ENCODE measurements at places on chromosomes 5 and 9.
A peak's percentile ranks its signal among the peaks of the same experiment; 100 is the strongest.

DNA sequence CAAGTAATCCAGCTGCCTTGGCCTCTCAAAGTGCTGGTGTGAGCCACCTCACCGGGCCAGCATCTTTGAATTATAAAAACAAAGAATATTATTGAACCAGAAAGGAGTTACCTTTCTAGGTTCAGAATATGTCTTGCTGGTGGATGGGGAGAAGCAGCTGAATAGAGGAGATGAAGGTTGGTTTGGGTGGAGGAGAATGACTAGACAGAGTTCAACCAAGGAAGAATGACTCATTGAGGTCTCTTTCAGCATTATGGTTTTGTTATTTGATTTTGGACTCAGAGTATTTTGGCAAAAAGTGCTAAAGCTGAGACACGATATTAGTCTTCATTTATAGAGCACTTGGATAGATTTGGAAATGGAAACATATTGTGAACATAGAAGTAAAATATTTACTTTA is 75.2 kb upstream of the MPDZ start:
- peak; percentile 11 for DNase-seq

- DNase-seq = no peak
Observed at GRCh38 chr5:162217037-162217436, 149.5 kb downstream of the GABRG2 start.

GRCh38 chr9:116626762-116627161 is 60.3 kb upstream of the TRIM32 start:
- DNase-seq = no peak

GRCh38 chr5:139050432-139050831 is 147.7 kb downstream of the SIL1 start:
- no peak for DNase-seq

DNA sequence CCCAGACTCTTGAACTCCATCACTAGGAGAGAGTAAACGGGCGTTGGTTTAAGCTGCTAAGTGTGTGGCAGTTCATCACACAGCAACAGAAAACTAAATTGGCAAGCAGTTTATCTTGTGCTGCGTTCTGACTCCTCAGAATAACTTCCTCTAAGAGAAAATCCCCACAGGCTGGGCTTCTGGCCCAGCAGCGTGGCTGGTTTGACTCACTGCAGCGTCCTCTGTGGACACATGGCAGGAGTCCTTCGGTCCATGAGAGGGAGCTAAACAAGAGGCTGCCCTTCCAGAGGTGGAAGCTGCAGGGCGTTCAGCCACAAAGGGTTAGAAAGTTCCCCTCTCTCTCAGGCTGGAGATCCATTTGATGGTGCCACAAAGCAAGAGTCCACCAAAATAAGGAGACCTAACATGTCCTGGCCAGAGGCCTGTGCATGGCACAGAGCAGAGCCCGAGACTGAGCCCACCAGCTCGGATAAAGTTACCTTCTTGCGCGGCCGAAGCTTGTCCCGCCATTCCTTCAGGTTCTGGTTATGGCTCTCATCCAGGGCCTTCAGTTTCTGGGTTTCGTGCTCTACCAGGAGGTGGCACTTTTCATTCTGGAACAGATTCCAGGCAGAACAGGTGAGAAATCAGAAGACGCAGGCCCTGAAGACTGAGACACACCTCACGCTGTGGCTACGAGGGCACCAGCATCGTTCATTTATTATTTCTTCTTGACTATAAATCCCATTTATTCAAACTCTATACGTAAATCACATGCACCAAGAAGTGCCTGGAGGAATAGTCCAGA is 46.2 kb upstream of the FBXW11 start:
- DNase-seq = peak; percentile 65

DNA sequence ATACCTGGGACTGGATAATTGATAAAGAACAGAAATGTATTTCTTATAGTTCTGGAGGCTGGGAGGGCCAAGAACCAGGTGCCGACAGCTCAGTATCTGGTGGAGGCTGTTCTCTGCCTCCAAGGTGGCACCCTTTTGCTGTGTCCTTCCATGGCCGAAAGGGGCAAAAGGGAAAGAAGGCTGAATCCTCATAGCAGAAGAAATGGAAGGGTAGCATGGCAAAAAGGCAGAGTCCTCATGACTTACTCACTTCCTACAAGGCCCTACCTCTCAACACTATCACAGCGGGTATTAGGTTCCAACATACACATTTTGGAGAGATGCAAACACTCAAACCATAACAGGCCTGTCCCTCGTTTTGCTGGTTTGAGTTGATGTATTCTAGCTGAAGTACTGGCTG is 25.1 kb upstream of the MED10 start:
- no peak for DNase-seq

- DNase-seq = no peak
Observed at GRCh38 chr9:20331095-20331685, 291.1 kb downstream of the MLLT3 start.

- no peak for DNase-seq
Observed at GRCh38 chr5:72817671-72818266, 1.3 kb downstream of the TNPO1 start.

GRCh38 chr9:23220171-23220570 is 605.9 kb downstream of the ELAVL2 start:
- DNase-seq = no peak

GRCh38 chr9:83749706-83750105 is 41.9 kb upstream of the UBQLN1 start:
- DNase-seq = no peak

DNA sequence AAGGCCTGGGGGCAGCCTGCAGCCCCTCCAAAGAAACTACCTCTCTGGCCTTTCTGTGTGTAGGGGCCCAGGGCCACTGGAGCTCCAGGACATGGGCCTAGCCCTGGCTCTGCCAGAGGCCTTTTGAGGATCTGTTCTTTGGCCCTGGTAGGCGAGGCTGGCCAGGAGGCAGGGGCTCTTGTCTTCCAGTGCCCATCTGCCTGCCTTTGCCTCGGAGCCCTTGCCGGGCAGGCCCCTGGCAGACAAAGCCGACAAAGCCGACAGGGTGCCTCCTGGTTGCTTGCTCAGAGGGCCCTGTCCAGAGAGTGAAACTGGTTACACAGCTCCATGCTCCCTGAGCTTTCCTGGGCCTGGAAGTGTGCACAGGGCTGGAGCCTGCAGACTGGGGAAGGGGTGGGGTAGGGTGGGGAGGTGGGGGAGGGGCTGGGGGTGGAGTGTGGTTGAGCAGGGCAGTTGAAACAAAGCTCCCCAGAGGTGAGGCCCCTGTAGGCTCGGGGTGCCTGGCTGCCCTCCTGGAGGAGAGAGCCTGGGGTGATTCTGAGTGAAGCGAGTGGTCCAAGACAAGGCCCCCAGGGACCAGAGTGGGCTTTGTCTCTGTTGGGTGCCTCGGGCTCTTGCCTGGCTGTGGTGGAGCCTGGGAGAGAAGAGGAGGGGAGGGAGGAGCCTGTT is 29.3 kb downstream of the PTPA start:
- DNase-seq = peak; percentile 69

- DNase-seq = peak; percentile 31
Observed at GRCh38 chr5:125338440-125339174, 592.2 kb upstream of the ZNF608 start.

DNA sequence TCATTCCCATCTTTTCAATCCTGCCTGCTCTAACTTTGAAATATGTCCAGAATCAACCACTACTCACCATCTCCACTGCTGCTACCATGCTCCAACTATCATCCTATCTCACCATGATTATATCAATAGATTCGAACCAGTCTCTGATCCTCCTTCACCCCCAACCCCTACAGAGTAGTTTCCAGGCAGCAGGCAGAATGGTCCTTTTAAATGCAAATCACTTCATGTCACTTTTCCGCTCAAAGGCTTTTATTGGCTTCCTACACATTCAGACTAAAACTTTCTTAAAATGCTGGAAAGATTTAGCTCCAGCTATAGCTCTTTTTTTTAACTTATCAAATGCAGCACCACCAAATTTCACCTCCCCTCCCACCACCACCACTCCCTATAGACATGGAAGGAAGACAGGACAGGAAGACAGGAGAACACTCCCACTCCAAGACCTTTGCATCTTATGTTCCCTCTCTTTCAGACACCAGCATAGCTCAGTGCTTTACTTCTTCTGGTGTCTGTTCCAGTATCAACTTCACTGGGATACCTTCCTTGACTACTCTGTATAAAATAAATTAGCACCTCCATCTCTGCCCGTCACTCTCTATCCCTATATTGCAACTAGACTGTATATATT is 9.9 kb upstream of the PPP2R2B start:
- DNase-seq = no peak

DNA sequence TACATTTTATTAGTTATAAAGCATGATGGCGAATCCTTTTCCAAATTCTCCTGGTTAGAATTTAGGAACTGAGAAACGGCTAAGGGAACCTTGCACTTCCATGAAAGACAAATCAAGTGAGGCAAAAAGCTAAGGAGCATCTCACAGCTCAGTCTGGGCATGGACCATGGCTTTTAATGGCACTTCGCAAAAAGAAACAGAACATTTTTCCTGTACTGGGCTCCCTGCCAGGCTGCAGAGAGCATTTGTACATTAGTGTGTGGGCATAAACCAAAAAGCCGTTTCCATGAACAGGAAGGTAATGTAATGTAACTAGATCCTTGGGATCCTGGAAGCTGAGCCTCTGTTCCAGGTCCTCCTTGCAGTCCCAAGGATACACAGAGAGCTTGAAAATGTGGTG is 354.2 kb downstream of the MRPS30 start:
- DNase-seq = no peak

- DNase-seq = peak; percentile 44
Observed at GRCh38 chr9:84852617-84853301, 183.2 kb downstream of the NTRK2 start.

DNA sequence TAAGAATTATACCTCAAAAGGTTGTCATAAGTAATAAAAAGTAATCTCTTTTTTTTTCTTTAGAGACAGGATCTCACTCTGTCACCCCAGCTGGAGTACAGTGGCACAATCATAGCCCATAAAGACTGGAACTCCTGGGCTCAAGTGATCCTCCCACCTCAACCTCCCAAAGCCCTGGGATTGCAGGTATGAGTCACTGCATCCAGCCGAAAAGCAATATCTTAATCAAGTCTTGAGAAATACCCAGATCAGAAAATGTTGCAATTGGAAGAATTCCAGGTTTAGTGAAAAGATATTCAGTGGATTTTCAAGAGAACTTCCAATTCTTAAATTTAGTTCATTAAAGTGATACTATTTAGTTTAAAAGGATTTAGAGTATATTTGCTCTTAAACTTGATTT is 40.9 kb upstream of the IDNK start:
- no peak for DNase-seq

Measured in myocyte (in vitro differentiated cells).